ENCODE measurements at places on chromosomes 5 and 9.

- no peak for DNase-seq
Measured at GRCh38 chr5:64210866-64211265, 45.2 kb downstream of the RNF180 start.

GRCh38 chr5:125286271-125286670, 539.8 kb upstream of the ZNF608 start:
- no peak for DNase-seq

DNA sequence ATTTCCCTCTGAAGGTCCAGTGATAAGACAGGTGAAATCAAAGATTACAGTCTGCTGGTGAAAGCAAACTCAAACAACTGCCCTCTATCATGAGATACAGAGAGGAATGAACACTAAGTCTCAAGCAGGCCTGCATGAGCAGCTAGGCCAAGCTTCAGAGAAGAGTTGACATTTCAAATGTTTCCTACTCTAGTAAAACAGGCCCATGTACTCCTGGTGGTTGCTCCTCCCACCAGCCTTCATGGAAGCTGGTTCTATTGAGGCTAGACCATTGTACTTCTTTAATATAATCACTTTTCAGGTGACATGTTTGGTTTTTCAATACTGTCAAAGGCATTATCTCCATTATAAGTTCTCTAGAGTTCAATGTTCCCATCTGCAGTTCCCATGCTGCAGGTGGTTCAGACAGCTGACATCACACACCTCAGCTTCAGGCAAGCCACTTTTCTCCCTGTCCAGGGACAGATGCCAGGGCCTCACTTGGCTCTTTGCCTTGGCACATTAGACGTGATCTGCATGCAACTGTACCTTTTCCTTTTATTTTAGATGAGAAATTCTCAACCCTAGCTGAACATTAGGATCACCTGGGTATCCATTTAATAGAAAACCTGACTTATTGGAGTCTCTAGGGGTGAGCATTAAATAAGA, 89.8 kb downstream of the PIK3R1 start:
- no peak for DNase-seq

- DNase-seq: no peak
Measured at GRCh38 chr9:84349671-84350070, 9.1 kb upstream of the SLC28A3 start.

DNA sequence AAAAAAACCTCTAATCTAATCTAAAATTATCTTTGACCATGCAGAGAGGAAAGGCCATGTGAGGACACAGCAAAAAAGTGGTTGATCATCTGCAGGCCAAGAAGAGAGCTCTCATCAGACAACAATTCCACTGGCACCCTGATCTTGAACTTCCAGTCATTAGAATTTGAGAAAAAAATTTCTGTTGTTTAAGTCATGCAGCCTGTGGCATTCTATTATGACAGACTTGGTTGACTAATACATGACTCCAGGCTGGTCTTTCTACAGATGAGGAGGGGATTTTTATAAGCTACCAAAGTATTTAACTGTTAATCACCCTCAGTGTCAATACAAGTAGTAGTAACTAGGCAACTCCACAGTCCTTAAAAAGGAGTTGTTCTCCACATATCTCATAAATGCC, 358.5 kb upstream of the RGMB start:
- no peak for DNase-seq

GRCh38 chr5:91061946-91062562, 321.1 kb downstream of the ARRDC3 start:
- no peak for DNase-seq

DNA sequence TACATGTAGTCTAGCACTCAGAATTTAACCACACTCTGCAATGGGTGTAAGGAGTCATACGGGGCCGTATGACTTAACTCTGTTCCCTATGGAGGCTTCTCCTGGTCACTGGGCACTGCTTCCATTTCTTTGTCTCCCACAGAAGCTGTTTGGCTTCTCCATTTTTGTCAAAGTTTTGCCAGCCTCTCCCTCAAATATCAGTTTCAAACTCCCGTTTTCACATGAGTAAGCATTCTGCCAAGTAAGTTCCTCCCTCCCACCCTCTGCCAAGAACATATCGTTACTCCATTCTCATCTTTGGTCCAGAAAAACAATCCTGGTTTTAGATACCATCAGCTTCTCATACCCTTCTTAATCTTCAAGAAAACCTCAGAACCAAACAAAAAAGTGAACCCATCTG, 6.1 kb downstream of the AFAP1L1 start:
- DNase-seq: no peak

DNA sequence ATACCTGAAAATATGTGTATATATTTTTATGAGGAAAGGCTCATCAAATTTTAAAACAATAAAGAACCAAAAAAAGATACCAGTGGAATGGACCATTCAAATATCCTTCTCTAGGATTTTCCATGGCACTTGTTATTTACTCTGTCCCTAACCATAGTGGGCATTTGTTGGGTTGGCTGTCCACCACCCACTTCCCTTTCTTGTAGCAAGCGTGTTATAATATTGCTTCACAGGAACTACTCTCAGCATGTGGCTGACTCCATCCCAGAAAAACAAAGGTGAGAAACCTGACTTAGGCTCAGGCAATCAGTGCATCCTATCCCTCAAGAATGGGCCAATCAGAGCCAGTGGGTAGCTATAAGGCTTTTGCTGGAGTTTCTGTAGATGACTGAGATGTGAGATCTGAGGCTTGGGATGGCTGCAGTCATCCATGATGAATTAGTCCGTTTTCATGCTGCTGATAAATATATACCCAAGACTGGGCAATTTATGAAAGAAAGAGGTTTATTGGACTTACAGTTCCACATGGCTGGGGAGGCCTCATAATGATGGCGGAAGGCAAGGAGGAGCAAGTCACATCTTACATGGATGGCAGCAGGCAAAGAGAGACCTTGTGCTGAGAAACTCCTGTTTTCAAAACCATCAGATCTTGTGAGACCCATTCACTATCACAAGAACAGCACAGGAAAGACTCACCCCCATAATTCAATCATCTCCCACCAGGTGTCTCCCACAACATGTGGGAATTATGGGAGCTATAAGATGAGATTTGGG, 17.2 kb downstream of the C5orf63 start:
- DNase-seq: no peak

GRCh38 chr9:132061526-132061925, 18.1 kb downstream of the MED27 start:
- no peak for DNase-seq

GRCh38 chr5:180289433-180289832, 2.5 kb downstream of the MAPK9 start:
- DNase-seq: no peak

DNA sequence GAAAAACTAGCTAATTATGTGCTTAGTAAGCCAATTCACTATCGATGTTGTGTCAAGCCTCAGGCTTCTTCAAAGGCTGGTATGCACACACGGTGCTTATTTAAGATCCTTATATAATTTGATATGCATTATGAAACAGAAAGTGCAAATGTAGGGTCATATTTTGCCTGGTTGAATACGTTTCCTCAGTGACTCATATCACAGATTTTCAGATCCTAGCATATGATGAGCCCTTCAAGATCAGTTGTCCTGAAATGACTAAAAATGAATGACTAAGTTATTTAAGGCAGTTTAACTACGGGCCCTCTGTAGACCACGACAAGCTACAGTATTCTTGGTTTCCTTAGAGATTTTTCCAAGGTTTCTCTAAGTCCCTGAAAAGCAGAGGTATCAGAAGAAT, 778.3 kb downstream of the PRELID2 start:
- DNase-seq: no peak

- DNase-seq: no peak
Measured at GRCh38 chr5:128913551-128913950, 51.7 kb upstream of the SLC27A6 start.

DNA sequence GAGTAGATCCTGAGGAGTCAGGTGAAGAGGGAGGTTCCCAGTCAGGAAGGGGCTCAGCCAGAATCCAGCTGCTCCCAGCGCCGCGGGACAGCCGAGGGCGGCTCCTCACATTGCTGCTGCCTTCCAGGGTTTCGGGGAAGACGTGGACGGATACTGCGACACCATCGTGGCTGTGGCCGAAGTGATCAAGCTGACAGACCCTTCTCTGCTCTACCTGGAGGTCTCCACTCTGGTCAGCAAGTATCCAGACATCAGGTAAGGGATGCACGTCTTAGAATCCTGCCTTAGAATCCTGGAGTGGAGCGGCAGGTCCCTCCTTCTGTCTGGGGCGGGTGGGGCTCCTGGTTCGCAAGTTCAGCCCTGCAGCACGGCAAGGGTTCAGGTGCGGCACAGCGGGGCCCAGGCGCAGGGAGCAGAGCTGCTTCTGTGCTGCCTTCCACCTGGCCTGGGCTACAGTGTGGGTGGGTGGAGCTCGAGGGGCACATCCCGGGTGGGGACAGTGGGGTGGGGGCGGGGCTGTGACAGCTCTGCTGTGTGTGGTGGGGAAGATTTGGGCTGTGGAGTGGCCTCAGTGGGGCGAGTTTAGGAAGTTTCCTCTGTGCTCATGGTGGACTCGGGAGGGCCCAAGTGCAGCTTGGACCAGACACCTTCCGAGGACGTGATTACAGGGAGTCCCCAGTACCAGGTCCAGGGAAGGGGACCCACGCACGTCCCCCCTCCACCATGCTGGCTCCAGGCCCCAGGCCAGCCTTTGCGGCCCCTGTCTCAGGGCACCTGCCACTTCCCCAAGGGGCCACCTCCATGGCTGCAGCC, 22.8 kb downstream of the EXOC3 start:
- no peak for DNase-seq

DNA sequence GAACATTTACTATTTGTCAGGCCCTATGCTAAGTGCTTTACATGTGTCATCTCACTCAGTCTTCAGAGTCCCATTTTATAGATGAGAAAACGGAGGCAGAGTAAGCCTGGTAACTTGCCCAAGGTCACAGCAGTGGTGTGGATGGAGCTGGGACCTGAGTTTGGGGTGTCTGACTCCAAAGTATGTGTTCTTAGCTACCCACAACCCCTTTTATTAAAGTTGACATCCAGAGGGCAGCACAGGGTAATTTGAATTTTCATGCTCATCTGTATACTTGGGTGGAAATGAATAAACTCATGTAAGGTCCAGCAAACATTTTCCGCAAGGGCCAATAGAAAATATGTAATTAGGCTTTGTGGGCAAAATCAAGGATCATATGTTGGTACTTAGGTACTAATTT, 93.4 kb upstream of the SLC25A48 start:
- no peak for DNase-seq

- no peak for DNase-seq
Measured at GRCh38 chr5:56829137-56829908, 14.0 kb downstream of the MAP3K1 start.

- no peak for DNase-seq
Measured at GRCh38 chr9:70639853-70640814, 225.7 kb upstream of the KLF9 start.

DNA sequence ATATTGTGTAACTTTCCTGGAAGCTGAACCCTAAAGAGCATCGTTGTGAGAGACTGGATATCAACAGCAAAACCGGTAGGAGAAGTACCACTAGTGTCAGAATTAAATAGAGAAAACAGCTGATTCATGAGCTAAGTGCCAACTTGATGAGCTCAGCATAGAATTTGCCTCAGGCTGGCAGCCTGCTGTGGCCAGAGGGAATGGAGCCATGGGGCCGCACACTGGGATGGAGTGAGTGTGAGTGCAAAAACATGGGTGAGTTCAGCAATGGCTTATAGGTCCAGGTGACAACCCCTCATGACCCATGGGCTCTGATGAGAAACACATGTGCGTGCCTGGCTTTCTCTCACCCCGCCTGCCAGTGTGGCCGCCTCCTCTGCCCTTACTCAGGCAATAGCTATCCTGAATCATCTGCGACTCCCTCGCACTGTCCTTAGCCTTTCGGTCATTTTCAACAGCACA, 25.4 kb downstream of the ADAMTS16 start:
- DNase-seq: no peak

GRCh38 chr5:165039748-165040147, 1534.3 kb downstream of the MAT2B start:
- no peak for DNase-seq

GRCh38 chr9:92592946-92593861, 57.4 kb upstream of the ECM2 start:
- no peak for DNase-seq
